HuH-7.5 (cell line): ENCODE measurements at places on chromosomes 13 and 19.
A peak's percentile ranks its signal among the peaks of the same experiment; 100 is the strongest.

DNA sequence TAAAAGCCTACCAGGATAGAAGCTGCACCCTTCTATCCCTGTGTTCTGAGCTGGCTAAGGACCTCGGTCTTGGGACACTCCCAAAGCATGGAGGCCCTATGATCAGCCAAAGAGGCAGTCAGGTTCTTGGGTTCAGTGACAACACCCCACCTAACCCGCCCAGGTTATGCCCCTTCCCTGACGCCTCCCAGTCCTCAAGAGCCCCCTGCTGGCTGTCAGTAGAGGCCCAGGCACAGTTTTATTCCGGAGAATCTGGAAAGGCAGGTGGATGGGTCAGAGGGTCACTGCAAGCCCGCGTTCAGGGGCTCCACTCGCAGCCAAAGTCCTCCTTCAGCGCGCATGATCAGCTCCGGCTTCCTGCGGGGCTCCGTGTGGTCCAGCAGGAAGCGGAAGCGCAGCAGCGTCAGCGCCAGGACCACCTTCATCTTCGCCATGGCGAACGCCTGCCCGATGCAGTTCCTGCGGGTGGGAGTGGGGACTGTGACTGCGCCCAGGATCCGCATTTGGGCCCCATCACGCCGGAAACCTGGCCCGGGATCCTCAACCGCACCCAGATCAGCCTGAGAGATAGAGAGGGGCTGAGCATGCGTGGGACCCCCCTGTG is 22.3 kb downstream of the OR10H3 start:
- DNase-seq = no peak

DNA sequence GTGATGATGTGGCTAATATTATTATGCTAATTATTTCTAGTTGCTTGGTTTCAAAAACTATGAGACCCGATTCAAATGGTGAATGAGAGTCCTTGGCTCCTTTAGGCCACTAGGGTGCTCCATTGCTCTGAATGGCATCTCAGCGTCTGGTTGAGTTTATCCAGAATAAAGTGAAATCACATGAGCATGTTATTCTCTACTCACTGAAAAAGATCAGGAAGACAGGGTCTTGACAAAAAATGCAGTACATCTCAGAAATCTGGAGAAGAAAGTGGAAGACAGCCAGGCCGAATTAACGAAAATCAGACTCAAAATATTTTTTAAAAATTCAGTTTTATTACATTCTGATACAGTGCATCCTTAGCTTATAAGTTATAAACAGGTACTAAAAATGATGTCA is 516.2 kb downstream of the MYO16 start:
- peak; percentile 15 for DNase-seq

DNA sequence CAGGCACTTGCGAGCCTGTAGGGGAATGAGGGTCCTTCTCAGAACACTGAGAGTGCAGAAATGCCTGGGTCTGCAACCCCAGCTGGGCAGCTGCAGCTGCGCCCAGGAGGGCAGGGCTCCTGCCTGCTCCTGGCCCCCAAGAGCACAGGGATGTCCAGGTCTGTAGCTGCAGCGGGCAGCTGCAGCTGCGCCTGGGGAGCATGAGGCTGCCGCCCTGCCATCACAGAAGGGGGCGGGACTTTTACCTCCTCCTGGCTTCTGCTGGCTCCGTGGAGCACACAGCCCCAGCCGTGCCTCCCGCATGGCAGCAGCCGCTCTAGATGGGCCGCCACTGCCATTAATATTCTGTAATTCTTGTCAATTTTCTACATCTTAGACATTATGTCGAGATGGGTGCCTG is 17.8 kb downstream of the CPB2 start:
- DNase-seq = no peak

DNA sequence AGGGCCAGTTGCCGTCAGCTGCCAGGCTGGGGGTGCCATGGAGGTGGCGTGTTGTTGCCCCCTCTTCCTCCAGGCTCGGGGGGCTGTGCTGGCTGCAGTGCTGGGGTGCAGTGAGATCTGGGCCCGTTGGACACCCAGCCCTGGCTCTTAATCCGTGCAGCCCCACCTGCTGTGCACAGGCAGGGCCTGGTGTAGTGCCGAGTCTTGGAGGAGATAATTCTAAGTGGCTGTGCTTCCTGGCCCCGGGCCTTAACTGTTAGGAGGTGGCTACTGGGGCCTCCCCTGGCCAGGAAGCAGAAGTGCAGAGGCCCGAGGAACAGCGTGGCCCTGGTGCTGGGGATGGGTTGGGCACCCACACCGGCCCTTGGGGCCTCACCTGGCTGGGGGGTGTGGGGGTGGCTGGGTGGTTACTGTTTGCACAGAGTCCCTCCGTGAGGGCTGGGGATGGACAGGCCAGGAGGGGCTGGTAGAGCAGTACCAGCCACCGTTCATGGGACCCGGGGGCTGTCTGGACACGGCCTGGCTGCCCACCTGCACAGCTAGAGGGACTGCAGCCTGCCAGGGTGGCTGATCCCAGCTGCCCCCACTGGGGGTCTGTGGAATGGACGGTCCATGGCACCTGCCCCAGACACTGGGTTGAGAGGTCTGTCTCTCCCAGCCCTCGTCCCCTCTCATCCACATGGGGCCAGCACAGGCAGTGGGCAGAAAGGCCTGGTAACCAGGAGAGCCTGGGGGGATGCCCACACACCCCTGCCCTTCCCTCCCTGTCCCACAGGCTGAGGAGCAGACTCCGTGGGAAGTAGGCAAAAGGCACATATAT is 3.3 kb downstream of the GPX4 start:
- DNase-seq = no peak

DNA sequence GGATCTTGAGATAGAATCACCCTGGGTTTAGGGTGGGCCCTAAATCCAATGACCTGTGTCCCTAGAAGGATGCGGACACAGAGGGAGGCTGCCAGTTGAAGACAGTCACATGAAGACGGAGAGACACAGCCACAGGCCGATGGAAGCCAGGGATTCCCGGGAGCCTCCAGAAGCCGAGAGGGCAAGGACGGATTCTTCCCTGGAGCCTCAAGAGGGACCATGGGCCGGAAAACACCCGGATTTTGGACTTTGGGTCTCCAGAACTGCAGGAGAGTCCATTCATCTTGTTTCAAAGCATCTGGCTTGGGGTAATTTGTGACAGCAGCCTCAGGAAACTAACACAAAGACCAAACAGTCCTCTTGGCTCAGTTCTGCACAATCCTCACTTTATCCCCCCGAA is 2.3 kb downstream of the TMEM86B start:
- DNase-seq = no peak

DNA sequence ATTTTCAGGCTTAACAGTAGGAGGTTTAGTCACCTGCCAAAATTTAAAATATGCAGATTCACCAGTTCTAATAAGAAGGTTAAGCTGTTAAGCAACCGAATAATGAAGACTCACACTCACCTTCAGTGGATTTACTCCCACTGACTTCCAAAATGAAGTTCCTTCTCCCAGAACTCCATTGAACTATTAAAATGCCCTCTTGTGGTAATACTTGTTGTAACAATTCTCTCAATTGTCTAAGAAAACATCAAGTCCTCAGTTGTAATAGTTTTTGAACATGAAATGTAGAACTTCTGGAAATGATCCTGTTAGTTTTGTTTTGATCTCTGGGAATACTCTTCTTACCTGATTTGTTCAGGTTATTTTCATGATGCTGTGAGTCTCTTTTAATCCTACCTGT is 522.0 kb upstream of the ATXN8OS start:
- DNase-seq = no peak

DNA sequence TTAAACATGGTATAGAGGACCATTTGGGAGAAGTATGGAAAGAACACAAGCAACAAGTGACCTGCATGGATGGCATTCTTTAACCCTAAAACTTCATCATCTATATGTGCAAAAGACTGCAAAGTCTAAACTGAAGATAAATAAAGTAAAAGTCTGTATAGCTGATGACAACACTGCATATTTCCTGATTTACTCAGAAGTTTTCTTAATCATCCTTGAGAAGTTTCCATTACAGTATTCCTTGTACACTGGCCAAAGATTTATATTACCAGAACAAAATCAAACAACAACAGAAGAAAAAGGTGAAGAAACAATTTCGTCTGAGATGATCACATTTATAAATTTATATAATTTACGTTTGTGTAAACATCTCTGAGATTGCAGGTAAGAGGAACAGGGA is 805.7 kb downstream of the PCDH9 start:
- no peak for DNase-seq

DNA sequence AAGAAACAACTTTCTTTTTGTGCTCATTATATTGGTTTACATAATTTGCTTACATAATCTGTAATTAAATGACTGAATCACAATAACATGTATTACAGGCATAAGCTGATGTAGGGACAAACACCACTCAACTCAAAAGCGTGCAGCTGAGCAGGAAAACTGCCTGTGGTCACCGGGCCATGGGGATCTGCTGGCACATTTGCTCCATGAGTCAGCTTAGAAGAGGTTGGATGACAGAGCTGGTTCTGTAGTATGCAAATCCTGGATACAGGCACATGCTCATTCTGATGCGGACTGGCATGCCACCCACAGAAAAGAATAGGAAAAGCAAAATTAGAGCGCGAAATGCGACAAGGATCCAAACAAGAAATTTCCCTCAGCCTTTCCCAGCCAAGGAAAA is 128.6 kb downstream of the USP12 start:
- peak; percentile 33 for DNase-seq

GRCh38 chr19:19860756-19861390 is 4.8 kb upstream of the ZNF253 start:
- no peak for DNase-seq

DNA sequence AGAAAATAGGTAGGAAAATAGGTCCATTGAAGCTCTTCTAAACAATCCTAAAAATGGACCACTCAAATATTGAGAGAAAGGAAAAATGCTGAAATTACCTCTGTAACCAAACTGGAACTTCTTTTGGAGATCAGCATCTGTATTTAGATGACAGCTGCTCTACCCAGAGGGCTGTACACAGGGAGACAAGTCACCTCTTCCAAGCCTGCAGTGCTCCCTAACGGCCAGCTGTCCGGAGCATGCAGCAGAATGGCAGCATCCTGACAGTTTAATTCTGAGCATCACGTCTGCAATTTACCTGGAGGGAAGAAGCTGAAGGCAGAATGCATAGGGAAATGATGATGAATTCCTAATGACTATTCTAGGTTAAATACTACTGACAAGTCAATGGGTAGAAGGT is 62.8 kb upstream of the DIAPH3 start:
- peak; percentile 24 for DNase-seq

GRCh38 chr13:28750187-28751045 is 31.6 kb upstream of the SLC46A3 start:
- DNase-seq = no peak

DNA sequence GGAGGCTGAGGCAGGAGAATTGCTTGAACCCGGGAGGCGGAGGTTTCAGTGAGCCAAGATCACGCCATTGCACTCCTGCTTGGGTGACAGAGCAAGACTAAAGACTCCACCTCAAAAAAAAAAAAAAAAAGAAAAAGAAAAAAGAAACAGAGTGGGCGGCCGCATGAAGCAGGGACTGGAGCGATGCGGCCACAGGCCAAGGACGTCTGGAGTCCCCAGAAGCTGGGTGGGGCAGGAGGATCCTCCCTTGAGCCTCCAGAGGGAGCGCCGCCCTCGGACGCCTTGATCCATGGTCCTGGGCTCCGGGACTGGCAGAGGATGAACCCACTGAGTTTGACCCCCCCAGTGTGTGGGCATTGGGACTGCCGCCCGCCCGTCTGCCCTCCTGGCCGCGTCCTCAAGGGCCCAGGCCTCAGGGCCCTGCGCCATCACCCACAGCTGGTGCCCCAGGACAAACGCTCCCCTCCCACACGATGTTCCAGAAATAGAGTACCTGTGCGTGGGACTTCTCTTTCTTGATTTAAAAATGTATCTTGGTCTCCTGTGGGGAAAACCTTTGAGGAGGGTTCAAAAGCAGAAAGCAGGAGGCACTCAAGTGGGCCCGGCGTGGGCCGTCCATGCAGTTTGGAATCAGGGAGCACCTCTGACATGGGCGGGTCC is 15.5 kb downstream of the BTBD2 start:
- no peak for DNase-seq

DNA sequence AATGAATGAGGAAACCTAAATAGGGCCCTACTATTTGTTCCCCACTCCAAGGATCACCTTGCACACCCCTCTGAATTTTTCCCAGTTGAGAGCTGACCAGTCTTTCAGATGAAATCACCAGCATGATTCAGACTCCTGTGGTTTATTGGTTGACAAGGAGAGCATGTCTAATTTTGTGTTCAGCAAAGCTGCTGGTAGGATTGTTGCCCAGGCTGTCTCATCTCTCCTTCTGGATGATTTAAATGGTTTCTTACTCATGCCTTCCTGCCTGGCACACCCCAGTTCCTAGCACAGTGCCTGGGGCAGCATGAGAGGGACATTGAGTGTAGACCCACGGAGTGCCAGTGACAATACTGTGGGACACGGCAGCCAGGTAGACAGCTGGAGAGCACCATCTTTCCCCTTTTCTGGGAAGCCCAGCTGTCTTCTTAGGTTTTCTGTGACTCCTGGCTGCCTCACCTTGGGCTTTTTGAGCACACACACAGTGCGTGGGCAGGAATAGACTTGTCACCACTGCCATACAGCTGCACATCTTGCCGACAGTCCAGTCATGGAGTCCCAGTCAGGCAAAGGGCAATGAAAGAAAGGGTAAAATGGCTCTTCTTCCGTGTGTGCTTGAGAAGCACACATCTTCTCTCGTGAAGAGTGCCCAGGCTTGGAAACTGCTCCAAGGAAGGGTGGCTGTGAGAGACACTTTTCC is 12.3 kb downstream of the FGF9 start:
- DNase-seq = no peak

- DNase-seq = no peak
Measured at GRCh38 chr19:34508540-34508939, 27.0 kb downstream of the WTIP start.

DNA sequence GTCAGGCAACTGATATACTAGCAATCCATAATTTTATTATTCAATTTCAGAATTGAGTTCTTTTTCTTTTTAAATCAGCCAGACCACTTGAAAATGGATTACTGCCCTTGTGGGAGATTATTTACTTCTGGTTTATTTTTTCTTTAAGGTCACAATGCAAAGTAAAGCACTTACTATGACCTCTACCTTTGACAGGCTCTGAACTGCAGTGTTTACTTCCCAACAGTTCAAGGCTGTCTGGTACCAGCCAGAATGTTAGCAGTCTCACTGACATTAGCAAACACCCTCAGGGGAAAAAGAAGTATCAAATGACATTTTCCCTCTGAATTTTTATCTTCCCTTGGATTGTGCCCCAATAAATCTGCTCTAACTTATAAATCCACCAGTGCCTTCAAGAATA is 57.5 kb downstream of the RAP2A start:
- no peak for DNase-seq

DNA sequence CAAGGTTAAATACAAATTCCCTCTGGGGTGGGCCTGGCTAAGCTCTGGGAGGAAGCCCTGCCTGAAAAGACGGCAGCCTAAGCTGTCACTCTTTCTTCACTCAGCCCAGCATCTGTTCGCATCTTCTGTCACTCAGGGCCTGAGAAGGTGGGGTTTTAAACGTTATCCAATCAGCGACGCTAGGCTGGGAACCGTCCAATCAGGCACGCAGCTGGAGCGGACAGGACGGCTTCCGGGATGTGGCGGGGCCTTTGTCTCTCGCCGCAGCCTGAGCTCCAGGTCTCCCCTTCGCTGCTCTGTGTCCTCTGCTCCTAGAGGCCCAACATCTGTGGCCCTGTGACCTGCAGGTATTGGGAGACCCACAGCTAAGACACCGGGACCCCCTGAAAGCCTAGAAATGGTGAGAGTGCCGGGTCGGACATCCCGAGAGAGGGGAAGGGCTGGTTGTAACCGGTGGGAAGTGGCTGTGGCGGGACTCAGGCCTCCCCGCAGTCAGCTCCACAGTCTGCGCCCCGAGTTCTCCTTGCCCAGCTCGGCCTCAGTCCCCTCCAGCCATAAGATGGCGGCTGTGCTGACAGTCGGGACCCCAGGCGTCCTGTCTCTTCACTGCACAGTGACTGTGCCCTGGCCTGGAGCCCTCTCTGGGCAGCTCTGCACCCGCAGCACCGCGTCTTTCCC is at the start of gene ZNF431:
ZNF431 (plus strand) TSS at position 254 of the 678 bp plus-strand sequence; CDS start at position 398, 144 bp downstream.
- peak; percentile 75 for DNase-seq

- DNase-seq = no peak
Measured at GRCh38 chr19:19402656-19403372, 2.7 kb upstream of the GATAD2A start.
